K562 (cell line): ENCODE measurements at places on chromosomes 7 and 10.

- no peak for DNase-seq
Measured at GRCh38 chr7:123184271-123184670, 15.5 kb downstream of the SLC13A1 start.

- DNase-seq: no peak
Measured at GRCh38 chr10:8576281-8576680, 521.8 kb downstream of the GATA3 start.

- no peak for DNase-seq
Measured at GRCh38 chr7:18037609-18038008, 10.0 kb upstream of the PRPS1L1 start.

DNA sequence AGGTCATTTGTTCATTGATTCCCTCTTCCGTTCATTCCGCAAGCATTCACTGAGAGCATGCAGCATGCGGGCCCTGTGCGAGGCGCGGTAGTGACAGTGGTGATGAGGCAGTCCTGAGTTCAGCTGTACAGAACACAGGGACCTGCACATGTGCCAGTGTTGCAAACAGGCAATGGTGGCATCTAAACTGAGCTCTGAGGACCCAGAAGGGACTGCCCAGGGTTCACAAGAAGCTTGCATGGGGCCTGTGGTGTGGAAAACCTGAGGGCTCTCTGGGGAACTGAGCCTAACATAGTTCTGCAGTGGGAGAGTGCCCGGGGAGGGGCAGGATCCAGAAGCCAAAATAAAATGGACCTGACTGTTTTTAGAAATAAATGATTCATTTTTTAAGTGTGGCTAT is 13.2 kb downstream of the ZNF488 start:
- DNase-seq: no peak

DNA sequence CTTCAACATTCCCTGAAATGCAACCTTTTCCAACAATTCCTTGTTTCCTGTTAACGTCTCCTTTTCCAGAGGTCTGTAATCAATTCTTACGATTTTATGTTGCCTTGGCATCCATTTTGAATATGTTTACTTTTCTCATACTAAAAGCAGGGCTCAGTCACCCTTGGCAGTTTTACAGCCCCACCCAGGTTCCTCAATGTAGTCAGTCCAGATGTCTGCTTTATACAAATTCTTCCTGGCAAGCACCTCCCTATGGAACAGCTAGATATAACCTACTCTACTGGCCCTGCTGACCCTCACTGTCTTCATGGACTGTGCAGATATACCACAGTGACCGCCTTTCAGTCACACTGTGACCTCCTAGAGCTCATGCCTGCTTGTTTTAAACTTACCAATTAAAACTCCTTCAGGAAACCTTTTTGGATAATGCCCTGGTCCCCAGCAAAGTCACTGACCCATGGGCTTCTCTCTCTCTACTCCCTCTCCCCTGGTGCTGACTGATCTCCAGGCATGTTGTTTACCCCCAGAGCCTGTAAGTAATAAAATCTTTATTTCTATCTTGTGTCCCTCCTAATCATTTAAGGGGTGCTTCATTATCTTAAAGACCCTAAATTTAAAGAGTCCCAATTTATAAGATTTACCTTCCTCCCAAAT is 147.1 kb upstream of the STEAP1 start:
- no peak for DNase-seq

DNA sequence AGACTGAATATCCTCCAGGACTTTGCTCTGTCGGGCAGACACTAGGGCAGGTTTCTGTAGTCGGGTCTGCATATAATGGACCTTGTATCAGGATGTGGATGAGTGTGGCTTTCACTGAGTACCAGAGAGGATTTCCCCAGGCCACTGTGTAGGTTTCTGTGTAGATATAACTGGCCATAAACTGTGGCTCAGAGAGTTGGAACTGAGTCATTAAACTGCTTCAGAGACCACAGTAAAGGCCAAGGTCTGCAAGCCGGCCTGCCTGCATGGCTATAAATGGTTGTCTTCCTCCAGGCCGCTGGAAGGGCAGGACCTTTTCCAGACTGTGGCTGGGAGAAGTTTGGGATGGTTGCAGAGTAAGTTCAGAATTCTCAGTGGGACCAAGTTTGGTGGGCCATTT is 16.9 kb downstream of the ZNF92 start:
- DNase-seq: no peak

DNA sequence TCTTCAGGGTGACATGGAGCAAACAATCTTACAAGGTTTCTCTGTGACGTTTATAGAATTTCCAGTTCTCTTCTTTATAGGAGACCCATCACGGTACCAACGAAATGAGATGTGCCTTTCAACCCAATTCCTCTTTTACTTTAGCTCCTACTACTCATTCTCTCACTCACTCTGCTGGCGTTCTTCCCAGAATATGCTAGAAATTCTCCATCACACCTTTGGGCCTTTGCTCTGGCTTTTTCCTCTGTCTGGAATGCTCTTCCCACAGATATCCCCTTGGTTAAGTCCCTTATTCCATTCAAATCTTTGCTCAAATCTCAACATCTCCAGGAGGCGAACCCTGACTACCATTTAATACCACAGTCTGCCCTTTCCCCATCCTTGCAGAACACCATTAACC is 39.0 kb downstream of the SEMA3C start:
- no peak for DNase-seq

DNA sequence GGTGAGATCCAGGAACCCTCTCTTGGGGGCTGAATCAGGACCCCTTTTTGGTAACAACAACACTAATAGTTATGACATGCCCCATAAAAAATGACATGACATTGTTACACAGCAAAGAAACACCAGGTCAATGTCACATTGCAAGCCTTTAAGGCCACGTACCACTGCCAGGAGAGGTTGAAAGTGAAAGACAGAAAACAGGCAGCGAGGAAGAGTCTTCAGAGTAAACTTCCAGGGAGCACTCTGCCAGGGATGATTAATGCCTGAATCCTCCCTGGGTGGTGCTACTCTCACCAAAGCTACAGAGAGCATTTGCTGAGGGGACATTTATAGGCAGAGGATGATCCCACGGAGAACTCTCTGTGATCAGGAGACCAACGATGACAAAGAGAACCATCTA is 551.6 kb downstream of the CALN1 start:
- DNase-seq: no peak

DNA sequence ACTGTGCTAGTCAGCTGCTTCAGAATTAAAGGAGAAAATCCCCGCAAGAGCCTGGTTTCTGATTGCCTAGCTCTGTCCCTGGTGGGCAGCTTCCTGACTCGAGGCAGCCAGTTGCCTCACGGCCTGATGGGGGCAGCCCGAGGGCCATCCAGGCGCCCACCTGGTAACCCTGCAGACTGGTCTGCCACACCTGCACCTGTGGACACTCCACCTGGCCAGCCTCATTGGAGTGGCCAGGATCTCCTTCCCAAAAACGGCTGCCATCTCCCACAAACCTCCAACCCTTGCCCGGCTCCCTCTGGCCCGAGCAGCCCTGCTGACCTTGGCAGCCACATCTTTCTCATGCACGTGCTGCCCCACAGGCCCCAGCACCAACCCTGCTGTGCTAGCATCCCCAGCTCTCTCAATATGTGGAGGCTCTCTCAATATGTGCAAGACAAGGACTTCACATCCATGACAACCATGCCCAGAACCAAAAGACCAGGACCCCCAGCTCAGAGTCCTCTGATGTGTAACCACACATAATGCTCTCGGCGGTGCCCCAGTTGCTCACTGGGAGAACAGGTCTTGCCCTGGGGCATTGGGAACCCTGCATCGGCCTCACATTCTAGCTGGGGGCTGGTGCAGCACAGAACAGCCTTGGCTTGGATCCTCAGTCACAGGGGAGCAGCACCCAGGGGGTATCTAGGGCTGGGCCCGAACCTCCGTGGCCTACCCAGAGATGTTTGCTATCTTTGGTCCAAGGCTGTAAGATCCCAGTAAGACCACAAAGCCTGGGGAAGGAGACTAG is 14.6 kb downstream of the DRGX start:
- no peak for DNase-seq

DNA sequence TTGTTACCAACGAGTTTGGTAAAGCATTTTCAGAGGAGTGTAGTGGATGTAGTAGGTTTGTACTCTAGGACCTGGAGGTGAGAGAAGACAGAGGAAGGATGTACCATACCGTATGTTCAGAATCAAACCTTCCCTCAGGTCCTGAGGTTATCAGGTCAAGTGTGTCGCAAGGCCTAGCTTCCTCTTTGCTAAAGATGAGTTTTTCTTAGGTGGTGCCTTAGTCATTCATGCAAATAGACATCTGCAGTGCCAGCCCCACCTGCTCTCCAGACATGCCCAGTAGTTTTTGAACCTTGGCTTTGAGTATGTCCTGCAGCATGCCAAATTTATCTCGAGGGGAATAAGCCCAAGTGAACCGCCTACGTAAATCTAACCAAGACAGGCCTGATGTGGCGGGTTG is 71.3 kb downstream of the HDAC9 start:
- DNase-seq: no peak

DNA sequence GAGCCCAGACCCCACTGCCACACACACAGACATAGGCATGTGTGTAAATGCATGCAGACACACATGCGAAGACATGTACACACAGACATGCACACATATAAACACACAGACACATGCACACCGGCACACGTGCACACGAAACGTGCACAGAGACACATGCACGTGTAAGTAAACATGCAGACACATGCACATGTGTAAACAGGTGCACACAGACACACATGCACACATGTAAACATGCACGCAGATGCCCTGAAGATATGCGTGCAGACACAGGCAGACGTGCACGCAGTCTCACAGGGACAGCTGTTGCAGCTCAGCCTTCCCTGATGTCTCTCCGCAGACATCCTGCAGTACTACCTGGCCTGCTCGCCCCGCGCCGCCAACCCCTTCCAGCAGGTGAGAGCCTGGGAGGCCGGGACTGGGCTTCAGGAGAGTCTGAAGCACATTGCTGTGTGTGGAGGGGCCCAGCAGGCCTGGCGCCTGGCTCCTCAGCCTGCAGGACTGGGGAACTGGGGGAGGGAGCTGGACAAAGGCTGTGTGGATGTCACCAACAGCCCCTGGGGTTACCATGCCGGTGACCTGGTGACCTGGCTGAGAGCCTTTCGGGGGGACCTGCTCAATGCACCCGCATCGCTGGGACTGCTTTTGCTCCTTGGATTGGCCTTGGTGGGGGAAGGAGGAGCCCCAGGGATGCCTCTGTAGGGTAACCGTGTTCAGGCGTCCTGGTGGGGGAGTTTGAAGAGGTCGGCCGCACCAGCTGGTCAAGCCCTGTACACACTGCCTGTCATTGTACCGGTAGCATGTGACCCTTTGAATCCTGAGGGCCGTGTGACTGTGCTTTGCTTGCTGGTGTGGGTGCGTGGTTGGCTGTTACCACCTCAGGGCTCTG is 20.3 kb downstream of the TTYH3 start:
- DNase-seq: no peak

- no peak for DNase-seq
Measured at GRCh38 chr10:11279314-11279713, 261.6 kb downstream of the CELF2 start.

DNA sequence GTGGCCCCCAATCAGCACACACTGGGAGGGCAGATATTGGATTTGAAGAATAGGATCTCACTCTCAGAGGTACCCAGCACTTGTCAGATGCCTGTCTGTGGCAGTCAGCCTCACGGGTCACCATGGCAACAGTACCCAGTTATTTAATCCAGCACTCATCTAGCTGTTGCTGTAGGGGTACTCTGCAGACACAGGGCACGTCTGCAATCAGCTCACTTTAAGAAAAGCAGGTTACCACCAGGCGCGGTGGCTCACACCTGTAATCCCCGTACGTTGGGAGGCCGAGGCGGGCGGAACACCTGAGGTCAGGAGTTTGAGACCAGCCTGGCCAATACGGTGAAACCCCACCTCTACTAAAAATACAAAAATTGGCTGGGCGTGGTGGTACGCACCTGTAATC is 11.9 kb downstream of the SFXN4 start:
- no peak for DNase-seq

GRCh38 chr7:122544463-122544862 is 154.5 kb downstream of the RNF133 start:
- DNase-seq: no peak

- DNase-seq: peak; percentile 92
Measured at GRCh38 chr10:69629897-69630650, at the start of gene FAM241B. FAM241B (plus strand) TSS chr10:69630247; CDS start chr10:69631744, 1,497 bp downstream.

- DNase-seq: no peak
Measured at GRCh38 chr7:45118292-45118691, 6.8 kb upstream of the TBRG4 start.

DNA sequence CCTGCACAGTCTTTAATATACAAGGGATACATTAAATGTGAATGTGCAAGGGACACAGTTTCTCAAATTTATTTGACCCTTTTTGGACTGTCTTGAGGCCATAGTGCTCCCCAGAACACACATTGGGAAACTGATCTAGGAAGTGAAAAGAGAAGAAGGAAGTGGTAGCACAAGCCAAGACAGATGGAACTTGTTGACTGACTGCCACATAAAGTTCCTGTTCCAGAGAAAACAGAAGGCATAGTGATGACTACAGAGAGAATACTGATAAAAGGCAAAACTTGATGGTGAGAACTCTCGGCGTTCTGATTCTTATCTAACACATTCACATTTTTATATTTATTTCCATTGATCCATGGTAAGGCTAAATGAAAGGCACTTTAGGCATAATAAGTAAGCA is 1216.4 kb downstream of the CNTNAP2 start:
- no peak for DNase-seq

- no peak for DNase-seq
Measured at GRCh38 chr7:107564553-107565298, 955 bp downstream of the DUS4L start.

DNA sequence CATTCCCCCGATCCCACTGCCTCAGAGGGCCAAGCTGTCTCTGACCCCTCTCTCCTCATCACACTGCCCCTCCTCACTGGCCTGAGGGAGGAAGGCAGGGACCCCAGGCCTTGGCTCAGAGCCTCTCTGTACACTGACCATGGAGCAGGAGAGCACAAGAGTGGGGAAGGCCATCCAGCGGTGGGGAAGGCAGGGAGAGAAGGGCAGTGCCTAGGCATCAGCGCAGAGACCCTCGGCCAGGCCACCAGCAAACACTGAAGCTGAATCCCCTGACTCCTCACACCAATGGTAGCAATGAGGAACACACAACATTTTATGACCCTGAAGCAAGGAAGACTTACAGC is 14.8 kb downstream of the OGDHL start:
- DNase-seq: no peak

- no peak for DNase-seq
Measured at GRCh38 chr10:69864321-69864720, 62.6 kb downstream of the COL13A1 start.

- no peak for DNase-seq
Measured at GRCh38 chr10:89357975-89358374, 19.9 kb upstream of the IFIT1B start.

DNA sequence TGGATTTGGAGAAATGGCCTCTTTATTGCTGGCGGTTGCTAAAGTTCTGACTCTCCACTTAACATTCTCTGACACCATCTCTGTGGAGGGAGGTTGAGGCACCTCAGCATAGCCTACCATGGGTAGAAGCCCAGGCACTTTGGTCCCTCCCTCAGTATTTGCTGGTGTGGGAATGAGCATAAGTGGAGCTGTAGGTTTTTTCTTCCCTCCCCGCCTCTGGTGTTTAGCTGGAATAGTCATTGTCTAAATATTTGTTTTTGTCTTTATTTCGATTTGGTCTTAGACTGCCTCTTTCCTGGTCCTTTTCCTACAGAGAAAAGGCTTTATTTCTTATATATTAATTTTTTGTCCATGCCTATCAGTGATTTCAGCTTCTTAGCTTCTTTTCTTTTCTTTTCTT is 203.4 kb upstream of the AGR3 start:
- no peak for DNase-seq
